ENCODE measurements at places on chromosomes 3 and 15.
A peak's percentile ranks its signal among the peaks of the same experiment; 100 is the strongest.

DNA sequence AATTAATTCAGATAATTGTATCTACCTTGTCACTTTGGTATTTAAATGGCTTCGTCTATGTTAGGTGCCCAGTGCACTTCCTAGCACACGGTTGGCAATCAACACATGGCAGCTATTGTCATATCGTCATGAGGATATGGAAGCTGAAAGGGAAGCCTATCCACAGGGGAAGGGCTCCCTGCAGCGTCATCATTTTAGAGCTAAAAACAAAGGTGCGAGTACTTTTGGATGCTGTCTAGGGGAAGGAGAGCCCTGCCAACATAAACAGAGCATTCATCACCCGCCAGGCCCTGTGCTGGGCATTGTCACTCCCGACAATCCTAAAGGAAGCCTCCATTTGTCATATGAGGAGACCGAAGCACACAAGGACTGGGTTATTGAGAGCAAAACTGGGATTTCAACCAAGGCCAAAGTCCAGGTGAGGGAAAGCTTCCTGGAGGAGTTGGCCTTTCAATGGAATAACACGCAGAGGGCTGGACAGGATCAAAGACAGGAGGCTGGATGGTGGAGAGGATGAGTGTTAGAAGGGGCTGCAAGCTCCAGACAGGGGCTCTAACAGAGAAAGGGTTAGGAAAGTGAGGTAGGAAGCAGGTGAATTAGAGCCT, 8.0 kb upstream of the PARL start:
- DNase-seq, result no peak

- DNase-seq, result no peak
These were observed 141.0 kb upstream of the RASGRP1 start for GRCh38 chr15:38705436-38706219.

DNA sequence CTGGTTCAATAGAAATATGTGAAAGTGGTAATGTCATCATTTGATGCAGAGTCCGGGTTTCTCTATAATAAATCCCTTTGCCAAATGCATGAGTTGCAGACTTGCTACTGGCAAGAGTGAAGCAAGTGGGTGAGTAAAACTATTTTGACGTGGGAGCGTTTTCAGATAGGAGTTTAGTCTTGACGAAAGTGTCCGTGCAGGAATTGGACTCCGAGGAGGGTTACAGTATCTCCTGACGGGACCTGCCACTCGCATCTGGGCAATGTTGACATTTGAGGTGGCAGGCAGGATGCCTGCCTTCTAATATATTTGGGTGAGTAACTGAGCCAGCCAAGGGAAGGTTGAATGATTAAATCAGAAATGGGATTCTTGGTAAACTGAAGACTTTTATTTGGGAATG, 16.0 kb downstream of the CDV3 start:
- DNase-seq, result no peak

- peak; percentile 40 for DNase-seq
These were observed 23.0 kb downstream of the ITGA11 start for GRCh38 chr15:68408971-68409370.

DNA sequence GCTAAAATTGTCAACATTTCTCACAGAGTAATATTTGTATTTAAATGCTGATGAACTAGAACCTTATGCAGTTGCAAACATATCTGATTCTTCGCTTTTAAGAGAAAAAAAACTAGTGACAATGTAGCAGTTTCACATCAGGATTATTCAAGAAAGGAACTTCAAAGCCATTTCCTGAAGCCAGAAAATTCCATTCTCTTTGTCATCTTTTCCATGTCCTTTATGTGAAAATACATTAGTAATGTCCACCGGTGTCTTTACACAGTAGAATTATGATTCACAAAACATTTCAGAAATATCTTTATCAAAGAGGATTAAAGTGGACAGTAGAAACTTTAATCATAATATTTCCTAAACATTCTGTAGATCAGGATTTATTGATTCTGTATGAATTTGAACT, 12.7 kb upstream of the LXN start:
- DNase-seq, result no peak

GRCh38 chr15:45378149-45378912, at the start of gene GATM:
GATM (minus strand) TSS chr15:45378544; CDS start chr15:45378453, 91 bp downstream.
- DNase-seq, result peak; percentile 89

- DNase-seq, result no peak
These were observed 191.7 kb downstream of the ATP8B4 start for GRCh38 chr15:49927189-49927861.

DNA sequence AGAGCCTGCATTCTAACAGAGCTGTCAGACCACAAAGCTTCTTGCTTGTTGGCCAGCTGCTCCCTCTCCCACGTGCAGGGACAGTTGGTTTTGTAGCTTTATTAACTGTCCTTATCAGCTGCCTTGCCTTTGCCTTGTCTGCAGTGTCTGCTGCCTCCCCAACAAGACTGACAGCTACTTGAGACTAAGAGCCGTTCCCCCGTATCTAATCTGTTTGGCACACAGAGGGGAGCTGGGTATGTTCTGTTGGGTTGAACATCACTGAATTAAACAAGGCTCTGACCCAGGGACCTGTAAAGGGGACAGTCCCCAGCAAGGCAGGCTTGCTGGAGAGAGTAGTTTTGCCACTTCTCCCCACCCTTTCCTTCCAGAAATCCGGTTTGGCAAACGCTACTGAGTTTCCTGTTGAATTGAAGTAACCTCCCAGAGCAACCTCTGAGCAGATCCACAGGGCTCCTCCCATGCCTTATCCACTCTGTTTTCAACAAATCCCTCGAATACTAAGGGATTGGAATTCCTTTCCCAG, 116.1 kb downstream of the ANP32A start:
- DNase-seq, result no peak

DNA sequence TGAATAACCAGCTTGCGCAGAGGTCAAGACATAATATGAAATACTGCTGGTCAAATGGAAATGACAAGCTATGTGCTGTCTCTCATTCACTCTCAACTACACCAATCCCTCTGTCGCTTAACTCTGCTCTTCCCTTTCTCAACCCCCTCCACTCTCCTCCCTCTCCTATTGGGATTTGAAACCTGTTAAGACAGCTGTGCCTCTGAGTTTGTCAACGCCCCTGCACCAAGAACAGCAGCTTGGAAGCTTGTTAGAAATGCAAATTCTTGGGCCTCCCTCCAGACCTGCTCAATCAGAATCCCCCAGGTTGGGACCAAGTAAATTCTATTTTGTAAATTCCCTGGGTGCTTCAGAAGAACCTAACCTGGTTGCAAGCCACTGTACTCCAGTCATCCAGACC, 149.7 kb upstream of the ATP2B2 start:
- DNase-seq, result no peak

DNA sequence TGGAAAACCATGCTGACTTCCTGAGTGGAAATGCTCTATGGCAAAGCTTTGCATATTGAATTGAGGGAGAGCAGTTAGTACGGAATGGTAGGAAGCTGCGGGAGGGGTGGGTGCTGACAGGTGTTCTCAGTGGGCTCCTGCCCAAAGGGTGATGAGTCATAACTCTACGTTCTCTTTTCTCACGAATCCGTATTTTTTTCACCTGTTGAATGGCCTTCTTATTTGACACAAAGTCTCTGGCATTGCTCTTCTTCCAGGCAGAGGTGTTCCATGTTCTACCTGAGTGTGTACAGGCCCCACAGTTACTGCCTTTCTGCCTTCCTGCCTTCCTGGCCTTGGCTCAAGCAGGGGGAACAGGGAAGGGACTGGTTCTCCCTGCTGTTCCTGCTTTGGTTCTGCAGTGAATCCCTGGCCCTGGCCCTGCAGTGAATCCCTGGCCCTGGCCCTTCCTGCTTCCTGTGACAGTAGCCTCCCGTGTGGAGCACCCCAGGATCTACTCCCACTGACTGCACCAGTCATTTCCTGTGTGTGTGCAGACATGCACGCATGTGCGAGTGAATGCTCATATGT, 31.9 kb downstream of the TRAK1 start:
- no peak for DNase-seq
